Activated naive CD4-positive, alpha-beta T cell treated with anti-CD3 and anti-CD28 coated beads for 36 hours (primary cell): ENCODE measurements at places on chromosomes 13 and 19. TPM values are rescaled to one million over a fixed set of nuclear protein-coding genes. Genes with fewer than 3 reads are reported as not detected.
A peak's percentile ranks its signal among the peaks of the same experiment; 100 is the strongest.

Gene ZNF837
- total RNA-seq = 1.7 TPM

Gene DIRAS1
- total RNA-seq = 0.07 TPM

Gene SLC17A7
- 0.12 TPM for total RNA-seq

Gene IZUMO2
- total RNA-seq = not detected

Gene WDR87
- total RNA-seq = not detected

Gene CCDC169
- total RNA-seq = 0.50 TPM

Gene TSHZ3
- total RNA-seq = 2.0 TPM

Gene CGB1
- not detected for total RNA-seq

Gene BRSK1
- total RNA-seq = 2.2 TPM

GRCh38 chr19:7869453-7869909 lies 4.7 kb downstream of the PRR36 start:
- peak; percentile 76 for DNase-seq

DNA sequence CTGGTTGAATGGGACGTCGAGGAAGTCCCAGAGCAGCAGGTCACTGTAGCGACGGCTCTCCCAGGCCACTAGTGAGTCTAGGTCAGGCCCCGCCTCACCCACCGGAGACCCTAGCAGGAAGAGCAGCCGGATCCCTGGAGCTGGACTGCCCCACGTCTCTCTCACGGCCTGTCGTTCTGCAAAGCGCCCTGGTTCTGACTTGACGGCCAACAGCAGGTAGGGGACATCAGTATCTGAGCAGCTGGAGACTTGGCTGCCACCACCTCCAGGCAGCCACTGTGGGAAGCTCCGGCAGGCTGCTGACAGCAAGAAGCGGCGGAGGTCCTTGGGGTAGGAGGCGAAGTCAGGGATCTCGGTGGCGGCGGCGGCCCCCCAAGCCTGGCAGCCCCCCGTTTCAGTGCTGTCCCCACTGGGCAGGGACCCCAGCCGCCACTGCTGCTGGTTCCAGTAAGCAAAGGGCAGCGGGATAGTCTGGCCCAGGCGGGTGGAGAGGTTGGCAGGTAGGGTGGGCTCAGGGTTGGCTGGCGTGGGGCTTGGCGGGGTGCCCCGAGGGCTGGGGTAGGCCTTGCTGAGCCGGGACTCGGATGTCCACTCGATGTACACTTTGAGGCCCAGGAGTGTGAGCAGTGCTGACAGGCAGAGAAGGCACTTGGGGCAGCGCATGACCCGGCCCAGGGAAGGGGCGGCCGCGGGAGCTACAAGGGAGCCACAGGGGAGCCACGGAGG lies 895 bp downstream of the B3GNT8 start:
- no peak for DNase-seq

GRCh38 chr19:13314761-13315160 lies 164.6 kb downstream of the IER2 start:
- no peak for DNase-seq

- no peak for DNase-seq
Measured at GRCh38 chr19:51664997-51665396, 18.4 kb upstream of the SIGLEC14 start.

DNA sequence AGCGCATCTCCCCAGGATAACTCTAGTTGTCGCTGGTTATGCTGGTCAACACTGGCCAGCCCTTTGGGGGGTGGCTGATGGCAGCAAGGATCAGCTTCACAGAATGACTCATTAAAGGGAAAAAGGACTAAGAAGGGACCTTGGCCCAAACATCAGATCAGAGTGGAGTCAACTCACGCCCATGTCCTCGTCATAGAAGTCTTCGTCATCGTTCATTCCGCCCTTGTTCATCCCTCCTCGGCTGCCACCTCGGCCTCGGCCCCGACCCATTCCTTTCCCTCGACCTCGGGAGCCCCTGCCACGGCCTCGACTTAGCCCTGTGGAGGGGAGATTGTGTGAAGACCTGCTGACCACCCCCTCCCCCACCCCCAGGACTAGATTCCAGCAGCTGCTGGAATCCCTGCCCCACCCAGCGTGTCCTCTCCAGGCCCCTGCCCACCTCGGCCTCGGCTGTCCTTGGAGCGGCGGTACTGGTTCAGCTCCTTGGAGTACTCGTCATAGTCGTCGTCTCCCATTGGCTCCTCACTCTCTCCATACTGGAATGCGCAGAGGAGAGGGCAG lies 28.6 kb downstream of the ZC3H4 start:
- no peak for DNase-seq

GRCh38 chr13:27961227-27962085 lies 7.7 kb downstream of the CDX2 start:
- no peak for DNase-seq

DNA sequence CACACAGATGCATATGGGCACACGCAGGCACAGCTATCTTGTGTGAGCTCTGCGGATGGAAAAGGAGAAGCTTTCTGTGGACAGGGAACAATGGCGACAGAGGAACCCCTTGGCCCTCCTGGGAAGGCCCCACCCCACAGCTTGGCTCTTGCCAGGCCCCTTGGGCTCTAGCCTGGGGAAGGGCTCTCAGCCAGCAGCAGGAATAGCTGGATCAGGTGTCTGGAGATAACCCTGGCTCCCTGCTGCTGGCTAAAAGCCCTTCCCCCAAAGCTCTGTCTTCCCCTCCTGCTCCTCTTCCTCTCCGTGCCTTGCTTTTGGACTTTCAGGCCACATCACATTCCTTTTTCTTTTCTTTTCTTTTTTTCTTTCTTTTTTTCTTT lies 24.3 kb downstream of the CEBPA start:
- DNase-seq = no peak

DNA sequence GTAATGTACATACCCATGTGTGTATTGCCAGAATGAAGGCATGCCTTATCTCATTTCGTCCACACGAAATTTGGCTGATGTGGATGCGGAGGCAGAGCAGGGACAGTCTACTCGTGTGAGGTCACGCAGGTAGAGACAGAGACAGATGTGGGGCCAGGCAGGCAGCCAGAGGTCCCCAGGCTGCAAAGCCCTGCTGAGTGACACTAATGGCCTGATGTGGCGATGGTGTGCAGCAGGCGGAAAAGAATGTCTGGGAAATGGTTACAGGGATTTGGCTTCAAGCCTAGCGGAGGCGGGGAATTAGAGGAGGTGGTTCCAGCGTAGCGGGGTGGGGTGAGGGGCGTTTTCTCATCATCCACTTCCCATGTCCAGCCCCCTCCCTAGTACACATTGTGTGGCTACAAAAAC lies 4.2 kb upstream of the IZUMO2 start:
- no peak for DNase-seq

GRCh38 chr13:23672616-23673015 lies 102.4 kb downstream of the TNFRSF19 start:
- no peak for DNase-seq

DNA sequence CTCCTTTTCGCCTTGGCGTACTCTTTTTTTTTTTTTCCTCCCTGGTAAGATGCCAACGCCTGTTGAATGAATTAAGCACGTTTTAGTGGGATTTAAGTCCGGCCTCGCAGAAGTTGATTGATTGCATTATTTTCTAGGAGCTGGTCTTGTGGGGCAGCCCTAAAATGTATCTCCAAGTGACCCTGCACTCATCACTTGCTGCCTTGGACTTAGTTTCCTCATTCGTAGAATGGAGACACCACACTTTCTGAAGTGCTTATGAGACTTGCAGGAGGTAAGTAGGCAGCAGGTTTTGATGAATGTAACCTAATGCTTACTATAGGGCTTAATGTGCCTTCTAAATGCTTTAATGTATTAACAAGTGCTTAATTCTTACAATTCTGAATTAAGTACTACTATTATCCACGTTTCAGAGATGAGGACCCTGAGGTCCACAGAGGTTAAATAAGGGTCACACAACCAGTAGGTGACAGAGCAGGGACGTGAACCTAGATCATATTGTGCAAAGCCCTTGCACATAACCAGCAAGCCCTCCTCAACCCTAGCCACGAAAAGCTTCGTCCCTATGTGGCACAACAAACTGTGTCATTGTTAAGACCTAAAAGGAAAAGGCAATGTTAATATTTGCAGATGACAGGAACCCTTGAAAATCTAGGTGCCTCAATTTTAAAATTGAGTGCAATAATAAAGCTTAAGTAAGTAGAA lies 514 bp upstream of the ARGLU1 start:
- DNase-seq = no peak

DNA sequence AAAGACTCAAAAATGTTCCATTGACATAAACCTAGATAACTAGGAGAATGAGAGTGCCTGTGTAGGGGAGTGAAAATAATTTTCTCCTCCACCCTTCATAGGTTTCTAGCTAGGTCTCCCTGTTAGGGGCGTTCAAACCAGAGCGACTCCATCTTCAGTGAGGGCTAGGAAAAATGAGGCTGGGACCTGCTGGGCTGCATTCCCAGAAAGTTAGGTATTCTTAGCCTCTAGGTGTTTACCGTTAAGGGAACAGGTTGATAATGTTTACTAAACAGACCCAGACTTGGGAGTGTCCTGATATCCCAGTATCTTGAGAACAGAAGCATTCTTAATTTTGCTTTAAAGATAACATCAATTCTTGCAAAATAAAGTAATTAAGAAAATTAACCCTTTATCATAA lies 20.1 kb downstream of the PABPC3 start:
- DNase-seq = no peak

DNA sequence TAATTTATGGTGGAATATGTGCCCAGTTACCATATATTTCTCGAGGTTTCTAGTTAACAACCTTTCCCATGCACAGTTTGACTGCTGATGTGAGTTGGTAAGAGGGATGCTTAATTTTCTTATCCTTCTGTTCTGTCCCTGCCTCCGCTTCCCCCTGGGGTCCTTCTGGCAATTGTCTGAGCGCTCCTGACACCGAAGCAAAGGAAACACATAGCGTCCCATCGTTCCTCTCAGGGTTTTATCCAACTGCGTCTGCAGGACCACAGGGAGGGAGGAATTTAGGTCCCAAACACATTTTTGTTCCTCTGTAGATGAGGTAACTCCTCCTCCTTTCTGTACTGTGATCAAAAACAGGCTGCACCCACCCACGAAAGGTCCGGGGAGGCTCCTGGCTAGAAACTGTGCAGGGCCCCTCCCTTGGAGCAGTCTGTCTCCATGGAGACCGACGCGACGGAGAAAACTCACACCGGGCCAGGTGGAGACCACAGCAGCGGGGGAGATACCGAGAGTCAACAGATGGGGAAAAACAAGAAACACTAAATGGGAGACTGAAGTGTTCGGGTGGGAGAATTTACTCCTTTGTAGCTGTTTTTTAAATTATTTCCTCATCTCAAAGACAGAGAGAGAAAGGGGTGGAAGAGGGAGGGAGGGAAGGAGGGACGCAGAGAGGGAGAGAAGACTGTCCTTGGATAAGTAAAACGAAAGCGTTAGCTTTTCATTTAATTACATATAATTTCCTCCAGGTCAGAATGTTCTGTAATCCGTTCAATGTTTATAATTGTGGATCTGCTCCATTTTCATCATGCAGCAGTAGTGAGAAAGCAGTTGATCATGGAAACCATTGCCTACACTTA lies 191.8 kb upstream of the NBEA start:
- DNase-seq = no peak

DNA sequence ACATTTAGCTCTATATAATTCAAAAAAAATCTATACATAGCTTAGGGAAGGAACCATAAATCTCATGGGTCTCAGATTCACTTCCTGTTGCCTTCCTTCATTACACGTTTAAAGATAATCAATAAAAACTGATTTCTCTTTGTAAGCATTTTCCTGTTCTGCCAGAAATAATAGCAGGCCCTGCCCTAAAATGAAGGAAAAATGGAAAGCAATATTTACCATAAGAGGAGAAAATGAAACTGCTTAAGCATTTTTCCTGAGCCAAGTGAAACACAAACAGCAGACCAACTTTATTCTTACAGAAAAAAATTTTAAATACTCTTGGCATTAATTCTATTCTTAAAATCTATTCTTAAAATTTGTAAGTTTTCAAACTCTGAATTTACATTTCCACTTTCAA lies 4.0 kb downstream of the LHFPL6 start:
- no peak for DNase-seq

- DNase-seq = no peak
Measured at GRCh38 chr19:29531458-29532025, 5.7 kb downstream of the VSTM2B start.

DNA sequence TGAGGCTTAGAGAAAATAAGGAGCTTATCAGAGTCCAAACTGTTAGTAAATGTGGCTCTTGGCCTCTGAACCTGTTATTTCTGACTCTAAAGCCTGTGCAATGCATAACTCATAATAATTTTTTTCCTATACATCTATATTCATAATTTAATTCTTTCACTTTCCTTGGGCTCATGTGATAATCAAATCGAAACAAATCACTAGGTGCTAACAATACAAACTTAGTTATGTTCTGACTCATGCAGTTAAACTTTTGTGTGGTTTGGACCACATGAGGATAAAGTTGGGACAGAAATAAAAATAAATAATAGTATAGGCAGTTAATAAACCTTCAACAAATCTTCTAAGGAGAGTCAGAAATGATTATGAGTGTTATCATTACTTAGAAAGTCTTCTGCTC lies 1629.0 kb downstream of the OLFM4 start:
- no peak for DNase-seq

- peak; percentile 30 for DNase-seq
Measured at GRCh38 chr19:34172661-34173192, 423 bp downstream of the LSM14A start.

GRCh38 chr19:55443045-55443823 lies at the start of gene SHISA7:
TSS of gene SHISA7 (minus strand) at chr19:55443300. CDS start at chr19:55442863, 437 bp downstream.
- no peak for DNase-seq

GRCh38 chr19:44998025-44998424 lies 3.2 kb upstream of the RELB start:
- no peak for DNase-seq

DNA sequence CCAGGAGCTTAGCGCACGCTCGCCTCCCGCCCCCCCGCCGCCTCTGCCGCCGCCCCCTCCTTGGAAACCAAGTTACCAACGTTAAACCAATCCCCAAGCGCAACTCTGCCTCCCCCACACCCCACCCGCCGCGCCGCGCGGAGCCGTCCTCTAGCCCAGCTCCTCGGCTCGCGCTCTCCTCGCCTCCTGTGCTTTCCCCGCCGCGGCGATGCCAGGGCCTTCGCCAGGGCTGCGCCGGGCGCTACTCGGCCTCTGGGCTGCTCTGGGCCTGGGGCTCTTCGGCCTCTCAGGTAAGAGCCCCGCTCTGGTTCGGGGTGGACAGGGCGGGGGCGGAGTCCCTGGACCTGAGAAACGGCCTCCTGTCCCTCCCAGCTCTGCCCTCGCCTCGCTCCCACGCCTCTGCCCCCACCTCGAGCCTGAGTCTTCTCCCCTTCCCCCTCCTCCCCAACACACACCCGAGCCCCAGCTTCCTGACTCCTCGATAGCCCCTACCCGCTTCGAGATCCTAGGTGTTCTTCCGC lies at the start of gene ICAM5:
ICAM5 (plus strand) TSS at position 117 of the 521 bp plus-strand sequence; CDS start at position 209, 92 bp downstream.
- no peak for DNase-seq

- DNase-seq = peak; percentile 9
Measured at GRCh38 chr13:28707629-28708427, 10.9 kb downstream of the SLC46A3 start.
